Stimulated activated CD8-positive, alpha-beta memory T cell treated with anti-CD3 and anti-CD28 coated beads, Interleukin-15, amount 100 ng/mL, for 4 hours (primary cell): ENCODE measurements at places on chromosomes 4 and X.

- no peak for DNase-seq
These were observed 37.7 kb downstream of the PTCHD1 start for GRCh38 chrX:23372220-23372902.

GRCh38 chr4:128725405-128726055 is 84.0 kb upstream of the JADE1 start:
- DNase-seq = no peak

DNA sequence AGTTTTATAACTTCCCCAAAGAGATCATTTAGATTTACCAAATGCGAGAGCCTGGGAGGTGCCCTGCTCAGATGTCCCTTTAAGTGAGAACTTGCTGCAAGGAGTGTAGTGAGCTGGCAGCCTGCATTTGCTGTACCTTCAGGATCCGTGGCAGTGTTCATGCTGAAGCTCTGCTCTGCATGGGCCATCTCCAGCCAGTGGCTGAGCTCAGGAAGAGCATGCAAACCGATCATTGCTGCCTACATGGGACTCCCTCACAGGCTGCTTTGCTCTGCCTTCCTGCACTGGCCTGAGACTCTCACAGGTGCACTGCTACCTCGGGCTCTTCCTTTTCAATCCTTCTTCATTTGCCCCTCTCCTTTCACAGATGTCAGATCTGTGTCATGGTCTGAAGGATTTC is 152.0 kb upstream of the SFRP2 start:
- DNase-seq = no peak

- no peak for DNase-seq
These were observed 150.1 kb downstream of the KLF8 start for GRCh38 chrX:56382278-56382677.

- no peak for DNase-seq
These were observed 3.3 kb downstream of the SH3BP2 start for GRCh38 chr4:2795893-2796848.

GRCh38 chr4:168485156-168485910 is 5.0 kb upstream of the DDX60L start:
- DNase-seq = no peak

- DNase-seq = no peak
These were observed 1.4 kb downstream of the L1CAM start for GRCh38 chrX:153884590-153884989.

DNA sequence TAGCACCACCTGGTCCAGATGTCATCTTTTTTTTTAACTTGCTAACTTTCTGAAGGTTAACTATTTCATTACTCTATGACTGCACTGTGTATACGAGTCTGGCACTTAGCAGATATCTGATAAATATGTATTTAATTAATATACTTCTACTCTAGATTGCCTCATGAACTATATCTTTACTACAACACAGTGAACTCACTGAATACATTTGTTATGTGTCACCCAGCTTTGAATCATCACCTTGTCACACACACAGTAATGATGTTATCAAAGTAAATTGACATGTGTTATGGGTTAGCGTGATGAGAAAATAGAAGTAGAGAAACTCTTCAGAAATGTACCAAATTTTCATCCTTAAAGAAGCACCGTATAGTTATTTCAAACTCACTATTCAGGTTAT is 419.3 kb upstream of the ADGRL3 start:
- no peak for DNase-seq

DNA sequence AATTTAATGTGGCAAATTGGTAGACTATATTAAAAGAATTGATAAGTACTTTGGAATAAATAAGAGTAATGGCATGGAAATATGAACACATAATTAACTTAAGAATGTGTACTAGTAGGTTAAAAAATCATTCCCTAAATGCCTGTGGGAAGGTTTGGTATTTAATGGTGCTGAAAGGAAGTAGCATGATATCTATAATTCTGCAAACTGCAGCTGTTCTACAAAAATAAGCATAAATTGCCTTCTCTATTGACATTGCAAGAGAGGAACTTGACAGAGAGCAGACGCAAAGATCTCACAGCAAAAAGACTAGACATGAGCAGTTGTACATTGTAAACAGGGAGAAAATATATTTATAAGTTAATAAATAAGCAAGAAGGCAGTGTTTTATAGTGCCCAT is 752.5 kb upstream of the PCDH10 start:
- DNase-seq = no peak

DNA sequence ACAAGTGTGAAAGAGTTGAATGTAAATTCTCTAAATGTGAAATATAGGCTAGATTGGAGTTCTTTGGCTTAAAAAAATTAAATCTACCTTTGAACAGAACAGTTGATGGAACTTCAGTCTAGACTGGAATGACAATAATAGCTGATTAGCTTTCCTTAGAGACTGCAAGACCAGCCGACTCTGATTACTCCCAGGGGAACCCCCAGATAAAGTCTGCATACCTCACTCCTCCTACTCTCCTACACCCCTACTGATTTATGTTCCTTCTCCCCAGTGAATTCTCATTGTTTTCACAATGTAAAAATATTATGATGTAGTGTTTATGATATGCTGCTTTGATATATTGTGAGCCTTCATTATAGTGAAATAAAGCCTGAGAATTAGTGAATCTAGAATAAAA is 241.3 kb downstream of the CFAP299 start:
- DNase-seq = no peak

- no peak for DNase-seq
These were observed 105.6 kb downstream of the APOOL start for GRCh38 chrX:85109235-85109634.

DNA sequence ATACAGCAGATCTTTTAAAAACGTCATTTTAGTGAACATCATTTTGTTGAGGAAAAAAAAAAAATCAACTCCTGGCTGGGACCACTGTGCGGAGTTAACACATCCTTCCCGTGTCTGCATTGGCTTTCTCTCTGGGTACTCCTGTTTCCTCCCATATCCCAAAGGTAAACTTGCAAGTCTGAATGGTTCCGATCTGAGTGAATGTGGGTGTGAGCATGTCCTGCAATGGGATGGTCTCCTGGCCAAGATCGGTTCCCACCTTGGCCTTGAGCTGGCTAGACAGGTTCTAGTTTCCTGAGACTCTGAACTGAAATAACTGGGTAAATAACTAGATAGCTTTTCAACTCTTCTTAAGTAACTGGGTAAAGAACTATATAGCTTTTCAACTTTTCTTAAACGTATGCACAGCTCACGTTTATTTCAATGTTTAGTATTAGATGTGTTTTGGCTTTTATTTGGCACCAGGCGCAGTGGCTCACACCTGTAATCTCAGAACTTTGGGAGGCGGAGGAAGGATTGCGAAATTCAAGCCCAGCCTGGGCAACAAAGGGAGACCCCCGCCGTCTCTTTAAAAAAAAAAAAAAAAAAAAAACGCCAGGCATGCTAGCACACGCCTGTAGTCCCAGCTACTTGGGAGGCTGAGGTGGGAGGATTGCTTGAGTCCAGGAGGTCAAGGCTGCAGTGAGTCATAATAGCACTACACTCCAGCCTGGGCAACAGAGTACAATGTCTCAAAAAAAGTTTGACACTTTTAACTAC is 14.0 kb downstream of the RBMX start:
- DNase-seq = no peak

- no peak for DNase-seq
These were observed 4.3 kb downstream of the MORC4 start for GRCh38 chrX:106995678-106996077.

GRCh38 chr4:186149872-186150271 is 41.5 kb upstream of the CYP4V2 start:
- DNase-seq = no peak

- DNase-seq = no peak
These were observed 20.9 kb downstream of the CYBB start for GRCh38 chrX:37800717-37801116.

DNA sequence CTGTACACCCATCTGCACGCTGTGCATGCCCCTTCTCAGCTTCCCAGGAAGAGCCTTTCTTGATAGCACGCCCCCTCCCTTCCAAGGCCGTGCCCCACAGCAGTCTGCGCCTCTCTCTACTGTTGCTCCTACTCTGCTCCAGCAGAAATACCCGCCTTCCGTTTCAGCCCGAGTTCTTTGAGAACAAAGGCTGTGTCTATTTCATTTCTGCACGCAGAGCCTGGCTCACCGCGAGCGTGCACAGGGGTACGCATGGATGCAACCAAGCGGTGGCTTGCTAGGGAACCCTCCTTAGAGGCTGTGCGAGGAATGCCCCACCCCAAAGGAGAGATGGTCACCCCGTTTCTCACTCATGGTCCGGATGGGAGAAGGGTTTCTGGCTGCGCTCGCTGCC is 485 bp downstream of the AADAT start:
- no peak for DNase-seq

DNA sequence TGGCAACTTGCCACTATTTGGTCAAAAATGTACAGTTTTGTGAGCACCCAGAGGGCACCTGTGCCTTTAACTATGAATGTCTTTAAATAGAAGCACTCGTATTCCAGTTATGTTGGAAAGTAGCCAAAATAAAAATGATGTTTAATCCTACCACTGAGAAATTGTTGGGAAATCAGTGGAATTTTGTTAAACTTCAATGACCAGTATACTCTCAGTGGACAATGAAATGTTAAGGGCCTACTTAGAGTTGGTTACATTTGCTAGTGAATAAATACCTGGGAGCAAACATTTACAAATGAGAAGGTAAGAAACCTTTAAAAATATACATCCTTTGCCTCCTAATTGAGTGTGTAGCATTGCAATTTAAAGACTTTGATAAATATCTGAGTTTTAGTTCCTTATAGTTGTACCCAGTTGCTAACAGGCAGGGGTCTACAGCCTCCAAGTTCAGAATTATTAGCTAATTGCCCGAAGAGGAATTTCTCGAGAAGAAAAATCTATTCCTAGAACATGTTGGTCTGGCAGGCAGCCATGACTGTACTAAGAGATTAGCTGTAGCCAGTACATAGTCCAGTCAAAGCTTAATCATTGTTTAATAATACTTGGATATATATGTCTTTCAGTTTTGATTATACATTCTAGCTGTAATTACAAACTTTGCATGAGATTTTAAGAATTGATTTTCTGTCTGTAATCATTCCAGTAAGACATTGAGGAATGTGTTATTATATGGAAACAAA is 93.2 kb downstream of the IL1RAPL2 start:
- DNase-seq = no peak
